ENCODE measurements at places on chromosomes 12 and 14.

GRCh38 chr14:103556946-103557758 lies 5.3 kb downstream of the BAG5 start:
- DNase-seq: no peak

GRCh38 chr12:122840580-122841513 lies 5.6 kb downstream of the HIP1R start:
- DNase-seq: no peak

DNA sequence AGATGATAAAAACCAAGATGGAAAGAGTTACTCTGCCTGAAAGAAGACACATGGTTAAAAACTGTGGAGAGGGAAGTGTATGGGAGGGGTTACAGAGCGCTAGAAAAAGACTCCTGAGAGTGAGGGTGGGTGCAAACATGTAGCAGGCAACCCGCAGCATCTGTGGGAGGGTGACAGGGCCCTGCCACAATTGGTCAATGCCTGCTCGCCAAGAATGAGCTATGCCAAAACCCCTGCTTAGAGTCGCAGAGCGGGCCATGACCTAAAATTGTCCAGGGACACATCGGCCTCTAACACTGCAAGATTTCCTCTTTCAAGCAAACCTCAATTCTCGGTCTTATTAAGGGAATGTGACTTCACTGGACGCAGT lies 700 bp downstream of the PRKAG1 start:
- peak; percentile 23 for DNase-seq

GRCh38 chr14:65007202-65007601 lies 20.5 kb downstream of the FNTB start:
- no peak for DNase-seq

DNA sequence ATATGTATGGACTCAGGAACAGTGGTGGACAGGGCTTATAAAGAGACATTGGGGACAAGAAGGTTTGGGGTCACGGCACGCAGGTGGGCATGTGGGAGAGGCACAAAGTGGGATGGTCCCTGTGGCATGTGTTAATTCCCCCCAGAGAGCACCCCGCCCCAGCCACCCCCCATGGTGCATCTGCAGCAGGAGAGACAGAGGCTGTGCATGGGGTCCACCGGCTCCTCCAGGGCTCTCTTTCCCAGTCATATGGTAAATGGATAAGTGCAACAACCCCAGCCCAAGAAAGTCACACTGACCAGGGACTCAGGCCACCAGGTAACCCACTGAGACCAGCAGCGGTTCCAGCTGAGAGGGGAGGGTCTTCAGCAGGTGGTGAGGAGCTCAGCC lies 242.1 kb downstream of the BCL11B start:
- DNase-seq: no peak

DNA sequence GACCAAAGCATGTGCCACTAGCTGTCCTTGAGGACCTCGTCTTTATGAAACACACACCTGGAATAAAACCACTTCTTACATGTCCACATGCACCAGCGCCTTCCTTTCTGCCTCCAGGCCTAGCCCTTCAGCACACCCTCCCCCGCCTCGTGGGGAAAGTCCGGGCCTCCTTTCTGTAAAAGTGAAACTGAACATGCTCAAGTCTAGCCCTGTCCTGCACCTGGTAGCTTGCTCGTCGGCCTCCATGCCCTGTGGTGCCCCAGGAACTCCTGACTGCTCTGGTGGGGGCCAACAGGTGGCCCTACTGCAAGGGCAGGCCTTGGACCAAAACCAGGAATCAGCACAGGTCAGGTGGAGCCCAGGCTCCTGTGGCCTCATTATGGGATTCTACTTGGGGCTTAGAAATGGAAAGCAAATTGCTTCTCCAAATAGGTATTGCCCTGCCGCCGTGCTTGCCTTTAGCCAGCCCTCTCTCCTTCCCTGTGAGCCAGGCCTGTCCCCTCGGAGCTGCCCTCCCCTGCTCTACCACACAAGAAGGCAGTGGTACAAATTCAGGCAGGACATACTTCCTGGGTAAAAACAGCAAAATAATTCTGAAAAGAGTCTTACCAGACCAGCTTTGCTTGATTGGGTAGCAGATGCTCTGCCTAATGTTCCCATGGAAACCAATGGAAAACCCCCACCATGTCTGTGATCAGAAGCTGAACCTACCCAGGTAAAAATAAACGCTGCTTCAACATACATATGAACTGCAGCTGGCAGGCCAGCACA lies 43.5 kb downstream of the ERH start:
- peak; percentile 66 for DNase-seq

DNA sequence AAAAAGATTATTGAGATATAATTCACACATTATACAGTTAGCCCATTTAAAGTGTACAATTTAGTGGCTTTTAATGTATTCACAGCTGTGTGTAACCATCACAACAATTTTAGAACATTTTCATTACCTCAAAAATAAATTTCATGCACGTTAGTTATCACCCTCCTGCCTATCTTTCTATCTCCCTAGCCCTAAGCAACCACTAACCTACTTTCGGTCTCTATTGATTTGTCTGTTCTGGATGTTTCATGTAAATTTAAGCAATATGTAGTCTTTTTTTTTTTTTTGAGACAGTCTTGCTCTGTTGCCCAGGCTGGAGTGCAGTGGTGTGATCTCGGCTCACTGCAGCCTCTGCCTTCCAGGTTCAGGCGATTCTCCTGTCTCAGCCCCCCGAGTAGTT lies 439.4 kb downstream of the PCNX1 start:
- DNase-seq: no peak

All from stimulated activated CD4-positive, alpha-beta T cell treated with anti-CD3 and anti-CD28 coated beads, Interleukin-4, amount 100 ng/mL, for 4 hours (primary cell).